ENCODE measurements at places on chromosomes 6 and 20. TPM values are rescaled to one million over a fixed set of nuclear protein-coding genes. Genes with fewer than 3 reads are reported as not detected.
A peak's percentile ranks its signal among the peaks of the same experiment; 100 is the strongest.

GRCh38 chr6:18412644-18413043 is 25.5 kb downstream of the RNF144B start:
- no peak for DNase-seq

Gene DXO
- total RNA-seq, result 25.4 TPM

DNA sequence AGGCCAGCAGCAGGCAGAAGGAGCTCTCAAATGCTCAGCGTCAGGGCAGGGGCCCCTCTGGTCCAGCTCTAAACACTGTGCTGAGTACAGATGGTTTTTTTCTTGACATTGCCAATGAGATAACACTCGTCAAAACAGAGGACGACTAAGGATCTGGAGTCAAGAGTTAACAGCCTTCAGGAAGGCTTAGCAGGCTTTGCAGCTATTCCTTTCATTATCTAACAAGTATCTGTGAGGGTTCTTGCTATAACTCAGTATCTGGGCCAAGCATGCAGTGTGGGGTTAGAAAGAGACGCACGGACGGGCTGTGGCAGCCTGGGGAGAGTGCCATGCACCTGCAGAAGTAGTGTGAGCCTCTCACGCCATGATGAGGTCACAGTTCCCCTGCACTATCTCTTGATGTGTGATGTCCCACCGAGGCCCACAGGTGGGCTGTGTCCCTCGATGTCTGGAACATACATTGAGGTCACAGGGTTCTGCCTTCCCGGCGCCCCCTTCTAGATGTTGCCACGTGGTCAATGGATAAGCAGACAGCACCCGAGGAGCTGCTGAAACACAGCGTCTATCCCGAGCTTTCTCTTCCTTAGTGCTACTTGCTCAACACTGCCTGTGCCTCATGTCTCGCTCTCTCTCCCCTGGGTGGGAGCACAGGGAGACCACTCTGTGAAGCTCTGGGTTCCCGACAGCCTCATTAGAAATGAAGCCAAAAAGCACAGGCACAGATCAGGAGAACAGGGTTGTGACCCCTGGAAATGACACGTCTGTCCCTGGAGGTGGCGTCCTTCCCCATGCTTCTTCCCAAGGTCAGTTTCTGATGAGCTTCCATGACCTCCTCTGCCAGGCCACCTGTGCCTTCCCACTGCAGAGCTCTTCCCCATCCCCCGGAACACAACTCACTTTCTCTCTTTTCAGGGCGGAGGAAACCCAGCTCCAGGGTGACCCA is 85.5 kb upstream of the RPS6KA2 start:
- no peak for DNase-seq

Gene PDE7B
- total RNA-seq, result 1.3 TPM

- DNase-seq, result no peak
Observed at GRCh38 chr6:56916849-56917551, 37.9 kb upstream of the BEND6 start.

DNA sequence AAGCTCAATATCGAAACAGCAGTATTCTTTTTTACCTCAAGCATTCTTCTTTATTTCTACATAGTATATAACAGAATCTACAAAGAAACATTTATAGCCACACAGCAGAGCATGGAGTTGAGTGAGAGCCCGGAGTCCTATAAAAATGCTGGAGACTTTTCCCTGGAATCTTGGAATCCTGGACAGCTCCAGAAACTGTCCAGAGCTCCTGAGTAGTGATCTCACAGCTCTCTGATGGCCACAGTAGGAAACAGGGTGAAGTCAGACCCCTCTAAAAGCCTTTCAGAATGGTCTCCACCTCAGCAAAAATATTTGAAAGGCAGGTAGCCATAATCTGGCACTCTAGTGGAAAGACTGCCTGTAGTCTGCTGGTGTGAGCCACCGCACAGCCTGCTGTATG is 149.3 kb upstream of the STXBP5 start:
- no peak for DNase-seq

- DNase-seq, result no peak
Observed at GRCh38 chr20:57568088-57568896, 7.4 kb downstream of the PCK1 start.

DNA sequence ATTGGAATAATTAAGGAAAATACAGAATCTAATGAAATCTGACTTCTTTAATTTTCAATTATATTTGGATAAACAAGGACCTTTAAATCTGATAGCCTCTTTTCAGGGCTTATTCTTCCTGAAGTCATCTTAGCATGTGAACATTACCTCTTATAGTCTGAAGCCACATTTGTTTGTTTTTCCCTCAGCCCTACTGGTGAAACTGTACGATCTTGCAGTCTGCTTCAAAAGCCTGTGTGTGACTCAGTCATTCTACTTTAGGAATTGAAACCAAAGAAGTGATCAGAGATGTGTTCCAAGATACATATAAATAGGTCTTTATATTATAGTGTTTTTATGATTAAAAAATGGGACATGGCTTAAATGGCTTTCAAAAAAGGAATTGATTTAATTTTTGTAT is 67.5 kb downstream of the MACROD2 start:
- peak; percentile 46 for DNase-seq

Gene GRIK2
- not detected for total RNA-seq

DNA sequence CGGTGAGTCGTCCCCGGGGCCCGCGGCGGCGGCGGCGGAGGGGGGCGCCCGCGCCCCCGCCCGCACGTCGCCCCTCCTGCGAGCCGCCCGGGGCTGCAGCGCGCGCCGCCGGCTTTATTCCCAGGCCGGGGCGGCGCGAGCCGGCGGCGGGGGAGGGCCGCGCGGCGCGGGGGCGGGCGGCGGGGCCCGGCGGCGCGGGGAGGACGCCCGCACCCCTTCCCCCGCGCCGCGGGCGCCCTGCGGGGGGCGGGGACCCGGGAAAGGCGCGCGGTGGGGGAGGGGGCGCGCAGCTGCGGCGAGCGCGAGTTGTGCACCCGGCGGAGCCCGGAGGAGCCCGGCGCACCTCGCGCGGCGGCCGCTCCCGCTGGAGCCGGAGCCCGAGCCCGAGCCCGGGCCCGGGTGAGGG is 646 bp downstream of the HMGA1 start:
- DNase-seq, result no peak

DNA sequence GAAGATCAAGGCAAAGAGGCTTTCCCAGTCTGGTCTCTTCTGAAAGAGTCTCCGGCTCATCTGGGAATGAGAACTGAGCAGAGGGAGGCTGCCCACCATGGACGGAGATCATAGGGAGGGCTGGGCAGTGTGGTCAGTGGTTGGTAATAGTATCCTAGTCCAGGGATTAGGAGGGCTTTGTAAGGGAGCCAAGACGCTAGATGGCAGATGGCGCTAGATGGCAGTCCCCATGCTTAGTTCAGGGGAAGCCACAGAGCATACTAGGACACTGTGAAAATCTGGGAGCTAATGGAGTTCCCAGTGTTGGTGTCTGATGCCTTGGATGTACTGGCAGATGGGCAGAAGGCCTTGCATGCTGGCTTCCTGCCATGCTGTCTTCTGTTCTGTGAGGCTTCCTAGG is 21.7 kb upstream of the DAAM2 start:
- DNase-seq, result no peak

Gene ZSCAN16
- 1.6 TPM for total RNA-seq

Gene TMEM181
- total RNA-seq, result 24.1 TPM

Gene IL17A
- total RNA-seq, result not detected

- peak; percentile 28 for DNase-seq
Observed at GRCh38 chr6:150250826-150251225, 108.0 kb downstream of the PPP1R14C start.

DNA sequence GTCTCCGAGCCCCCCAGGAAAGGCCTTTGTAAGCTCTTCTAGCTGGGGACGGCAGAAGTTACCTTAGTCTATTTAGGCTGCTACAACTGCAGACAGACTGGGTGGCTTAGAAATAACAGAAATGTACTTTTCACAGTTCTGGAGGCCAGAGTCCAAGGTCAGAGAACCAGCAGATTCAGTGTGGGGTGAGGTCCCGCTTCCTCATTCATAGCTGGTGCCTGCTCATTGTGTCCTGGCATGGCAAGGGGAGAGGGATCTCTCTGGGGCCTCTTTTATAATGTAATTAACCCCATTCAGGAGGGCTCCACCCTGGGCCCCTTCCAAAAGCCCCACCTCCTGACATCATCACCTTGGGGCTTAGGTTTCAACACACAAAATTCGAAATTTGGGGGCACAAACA is 315.1 kb downstream of the CDH4 start:
- DNase-seq, result no peak

DNA sequence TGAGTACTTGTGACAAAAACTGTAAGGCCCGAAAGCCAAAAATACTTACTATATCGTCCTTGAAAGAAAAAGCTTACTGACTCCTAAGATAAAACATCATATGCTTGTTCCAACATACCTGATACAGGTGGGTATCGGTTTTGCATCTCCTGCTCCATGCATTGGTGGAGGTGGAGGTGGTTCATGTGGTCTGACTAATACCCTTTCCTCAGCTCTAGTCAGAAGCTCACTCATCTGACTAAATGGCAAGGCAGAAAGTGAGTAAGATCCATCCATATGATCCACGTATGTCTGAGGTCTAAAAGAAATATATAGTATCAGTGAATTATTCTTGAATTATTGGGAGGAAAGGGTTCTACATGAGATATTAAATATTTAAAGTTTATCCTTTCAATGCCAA is 76.2 kb downstream of the WASF1 start:
- DNase-seq, result no peak

- DNase-seq, result no peak
Observed at GRCh38 chr6:157864185-157864761, 41.2 kb downstream of the SNX9 start.

GRCh38 chr20:50191065-50191543 is 474 bp downstream of the CEBPB start:
- no peak for DNase-seq

- DNase-seq, result peak; percentile 55
Observed at GRCh38 chr20:24816431-24816830, 132.6 kb upstream of the CST7 start.

Gene KIAA1755
- not detected for total RNA-seq

DNA sequence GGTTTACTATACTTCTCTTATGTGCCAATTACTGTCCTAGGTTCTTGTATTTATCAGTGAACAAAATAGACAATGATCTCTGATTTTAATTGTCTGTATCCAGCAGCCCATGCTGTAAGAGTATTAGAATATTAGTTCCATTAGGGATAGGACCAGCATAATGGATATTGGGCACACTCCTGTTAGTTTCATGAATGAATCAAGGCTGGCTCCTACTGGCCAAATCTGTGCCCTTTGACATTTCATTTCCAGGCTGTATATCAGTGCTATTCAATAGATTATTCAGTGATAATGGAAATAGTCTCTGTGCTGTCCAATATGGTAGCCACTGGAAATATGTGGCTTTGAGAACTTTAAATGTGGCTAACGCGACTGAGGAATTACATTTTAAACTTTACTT is 1007.9 kb upstream of the FLRT3 start:
- no peak for DNase-seq

Gene SULF2
- total RNA-seq, result 5.6 TPM

GRCh38 chr6:111250791-111251354 is 163.6 kb downstream of the SLC16A10 start:
- no peak for DNase-seq

Gene HSD17B8
- 5.6 TPM for total RNA-seq

DNA sequence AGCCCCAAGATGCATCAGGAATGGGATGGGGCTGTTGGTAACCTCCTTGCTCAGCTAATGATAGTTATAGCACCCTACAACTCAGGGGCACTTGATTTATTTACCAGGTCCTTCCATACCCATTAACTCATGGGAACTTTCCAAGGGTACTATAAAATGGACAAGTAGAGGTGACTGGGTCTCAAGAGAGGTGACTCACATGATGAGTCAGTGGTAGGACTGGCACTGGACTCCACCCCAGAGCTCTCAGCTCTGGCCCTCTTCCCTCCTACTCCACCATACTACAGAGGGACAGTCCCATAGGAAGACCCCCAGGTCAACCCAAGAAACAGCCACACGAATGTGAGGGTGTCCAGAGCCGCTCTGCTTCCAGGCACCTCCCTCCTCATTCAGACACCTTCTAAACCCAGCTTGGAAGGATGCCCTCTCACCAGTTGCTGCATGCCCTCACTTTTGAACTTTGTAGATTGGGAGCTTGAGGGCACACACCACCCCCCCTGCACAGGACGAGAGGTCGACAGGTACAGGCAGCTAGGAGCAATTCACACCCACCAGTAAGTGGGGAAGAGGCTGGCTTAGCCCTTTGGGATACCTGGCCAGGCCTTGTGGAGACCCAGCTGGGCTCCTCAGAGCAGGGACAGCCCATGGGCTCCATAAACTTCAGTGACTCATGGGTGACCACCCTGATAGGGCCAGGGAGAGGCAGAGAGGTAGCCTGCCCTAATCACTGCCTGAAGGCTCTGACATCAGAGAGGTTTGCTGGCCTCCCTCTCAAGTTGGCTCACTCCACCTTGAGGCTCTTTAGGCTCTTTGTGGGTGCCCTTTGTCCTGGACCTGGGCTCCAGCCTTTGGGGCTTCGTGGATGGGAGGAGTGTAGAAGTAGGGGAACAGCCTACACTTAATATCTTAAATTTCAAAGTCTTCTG is 81.6 kb upstream of the MLN start:
- peak; percentile 78 for DNase-seq

DNA sequence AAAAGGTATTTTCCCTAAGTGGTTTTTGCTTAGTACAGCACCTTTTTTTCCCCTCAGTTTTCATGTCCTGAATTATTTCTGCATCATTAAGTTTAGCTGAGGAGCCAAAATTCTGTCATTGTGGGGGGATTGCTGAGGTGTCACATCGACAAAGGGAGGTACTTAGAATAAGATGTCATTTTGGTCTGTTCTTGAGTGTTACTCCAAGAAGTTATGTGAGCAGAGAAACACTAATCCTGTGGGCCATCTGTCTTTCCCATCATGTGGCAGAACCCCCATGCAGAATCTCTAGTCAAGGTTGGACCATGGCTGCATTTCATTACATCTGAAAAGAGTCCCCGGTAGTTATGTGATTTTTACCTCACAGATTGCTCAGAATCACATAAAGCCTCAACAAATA is 167.8 kb upstream of the CENPW start:
- no peak for DNase-seq

Gene XKR7
- not detected for total RNA-seq

Gene ADGRF1
- not detected for total RNA-seq

GRCh38 chr6:125789167-125789566 is 1.6 kb upstream of the NCOA7 start:
- DNase-seq, result no peak

- DNase-seq, result no peak
Observed at GRCh38 chr20:36130390-36130789, 24.1 kb upstream of the EPB41L1 start.

Gene ANGPT4
- total RNA-seq, result 0.02 TPM

Gene VSTM2L
- 0.27 TPM for total RNA-seq

DNA sequence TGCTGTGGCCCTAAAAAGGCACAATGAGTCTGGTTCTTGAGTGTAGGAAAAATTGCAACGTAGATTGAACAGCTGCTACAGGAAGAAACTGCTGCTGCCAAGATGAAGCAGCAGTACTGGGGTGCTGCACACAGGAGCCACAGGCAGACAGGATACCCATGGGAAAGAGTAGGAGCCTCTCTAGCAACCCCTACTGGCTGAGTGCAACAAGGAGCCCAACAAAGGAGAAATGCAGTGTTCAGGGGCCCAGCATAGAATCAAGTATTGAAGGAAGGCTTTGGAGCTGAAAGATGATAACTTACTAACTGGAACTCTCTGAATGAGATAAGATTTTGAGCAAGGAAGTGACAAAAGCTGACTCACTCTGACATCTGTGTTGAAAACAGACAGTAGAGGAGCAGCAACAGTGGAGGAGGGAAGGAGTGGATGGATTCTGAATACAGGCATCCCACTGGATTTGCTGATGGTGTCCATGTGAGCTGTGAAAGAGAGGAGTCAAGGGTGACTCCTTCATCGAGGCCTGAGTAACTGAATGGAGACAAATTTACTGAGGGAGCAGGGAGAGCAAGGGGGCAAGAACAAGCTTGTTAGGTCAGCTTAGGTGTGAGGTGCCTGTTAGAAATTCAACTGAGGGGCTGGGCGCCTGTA is 534.7 kb upstream of the JARID2 start:
- DNase-seq, result peak; percentile 96
